Purkinje cell (primary cell): ENCODE measurements at places on chromosomes 7 and 10. TPM values are rescaled to one million over a fixed set of nuclear protein-coding genes. Genes with fewer than 3 reads are reported as not detected.

The NEUROG3 gene
- not detected in 2 replicates for polyA plus RNA-seq

The SOSTDC1 gene
- polyA plus RNA-seq = 61.0 and 90.2 TPM in 2 replicates

The RPEL1 gene
- polyA plus RNA-seq = not detected in 2 replicates

The FAM131B gene
- polyA plus RNA-seq = 0.35 and 3.6 TPM in 2 replicates

The TMEM248 gene
- 7.6 and 15.2 TPM in 2 replicates for polyA plus RNA-seq

The SLC26A5 gene
- not detected in 2 replicates for polyA plus RNA-seq

The MYO3A gene
- not detected in 2 replicates for polyA plus RNA-seq

The PHKG1 gene
- polyA plus RNA-seq = 4.0 and 4.3 TPM in 2 replicates

The METTL27 gene
- 1.1 TPM in 1 of 2 replicates, not detected in the other for polyA plus RNA-seq

The CPA2 gene
- not detected in 2 replicates for polyA plus RNA-seq

The AOAH gene
- polyA plus RNA-seq = 1.8 and 6.5 TPM in 2 replicates

The CRYGN gene
- polyA plus RNA-seq = not detected in 2 replicates

The ZPBP gene
- polyA plus RNA-seq = not detected in 2 replicates

The CYP3A7 gene
- not detected in 2 replicates for polyA plus RNA-seq

The PTPRE gene
- 98.0 and 99.6 TPM in 2 replicates for polyA plus RNA-seq

The ACHE gene
- polyA plus RNA-seq = 0.73 and 1.6 TPM in 2 replicates

The ZNF394 gene
- 0.63 and 2.4 TPM in 2 replicates for polyA plus RNA-seq

The TWIST1 gene
- polyA plus RNA-seq = not detected in 2 replicates

The PTF1A gene
- 2.6 TPM in 1 of 2 replicates, not detected in the other for polyA plus RNA-seq

The CLEC2L gene
- polyA plus RNA-seq = 19.5 and 55.6 TPM in 2 replicates

The EN2 gene
- polyA plus RNA-seq = 6.1 and 9.4 TPM in 2 replicates

The FAM13C gene
- polyA plus RNA-seq = 18.4 and 28.4 TPM in 2 replicates

The TECPR1 gene
- polyA plus RNA-seq = 1.3 and 3.6 TPM in 2 replicates

The PPP2R2D gene
- 12.7 and 21.7 TPM in 2 replicates for polyA plus RNA-seq

The CFAP69 gene
- polyA plus RNA-seq = 6.6 and 11.6 TPM in 2 replicates

The CYP3A4 gene
- not detected in 2 replicates for polyA plus RNA-seq

The DKK1 gene
- polyA plus RNA-seq = 1.2 TPM in 1 of 2 replicates, not detected in the other

The PRTFDC1 gene
- 38.9 and 44.5 TPM in 2 replicates for polyA plus RNA-seq

The SMIM30 gene
- polyA plus RNA-seq = 358 and 372 TPM in 2 replicates

The CFAP46 gene
- polyA plus RNA-seq = 2.4 TPM in 1 of 2 replicates, not detected in the other

The GARIN1A gene
- polyA plus RNA-seq = 0.17 TPM in 1 of 2 replicates, not detected in the other

The MMP21 gene
- polyA plus RNA-seq = not detected in 2 replicates

The AZGP1 gene
- not detected in 2 replicates for polyA plus RNA-seq

The TMEM26 gene
- polyA plus RNA-seq = not detected in 2 replicates

The GHRHR gene
- polyA plus RNA-seq = not detected in 2 replicates

The PPIF gene
- 13.1 and 15.9 TPM in 2 replicates for polyA plus RNA-seq

The TAS2R3 gene
- not detected in 2 replicates for polyA plus RNA-seq

The AKR1C4 gene
- not detected in 2 replicates for polyA plus RNA-seq

The PON1 gene
- polyA plus RNA-seq = 2.5 TPM in 1 of 2 replicates, not detected in the other

The NUTM2B gene
- not detected in 2 replicates for polyA plus RNA-seq

The SLC39A12 gene
- polyA plus RNA-seq = 0.58 TPM in 1 of 2 replicates, not detected in the other

The RNLS gene
- 9.4 and 12.3 TPM in 2 replicates for polyA plus RNA-seq

The MTURN gene
- polyA plus RNA-seq = 13.1 and 24.7 TPM in 2 replicates

The SFTPA1 gene
- polyA plus RNA-seq = not detected in 2 replicates

The RELN gene
- 10.6 and 13.6 TPM in 2 replicates for polyA plus RNA-seq

The MYL10 gene
- not detected in 2 replicates for polyA plus RNA-seq

The ATP5MK gene
- polyA plus RNA-seq = 1,761 and 1,943 TPM in 2 replicates

The VWDE gene
- polyA plus RNA-seq = 2.6 and 7.3 TPM in 2 replicates

The CTAGE4 gene
- not detected in 2 replicates for polyA plus RNA-seq

The CTAGE15 gene
- not detected in 2 replicates for polyA plus RNA-seq

The HABP2 gene
- polyA plus RNA-seq = not detected in 2 replicates

The OR6B1 gene
- polyA plus RNA-seq = not detected in 2 replicates

The EBLN1 gene
- polyA plus RNA-seq = not detected in 2 replicates

The ADAM22 gene
- polyA plus RNA-seq = 27.2 and 31.7 TPM in 2 replicates
